ENCODE measurements at places on chromosomes 5 and 9. TPM values are rescaled to one million over a fixed set of nuclear protein-coding genes. Genes with fewer than 3 reads are reported as not detected.

DNA sequence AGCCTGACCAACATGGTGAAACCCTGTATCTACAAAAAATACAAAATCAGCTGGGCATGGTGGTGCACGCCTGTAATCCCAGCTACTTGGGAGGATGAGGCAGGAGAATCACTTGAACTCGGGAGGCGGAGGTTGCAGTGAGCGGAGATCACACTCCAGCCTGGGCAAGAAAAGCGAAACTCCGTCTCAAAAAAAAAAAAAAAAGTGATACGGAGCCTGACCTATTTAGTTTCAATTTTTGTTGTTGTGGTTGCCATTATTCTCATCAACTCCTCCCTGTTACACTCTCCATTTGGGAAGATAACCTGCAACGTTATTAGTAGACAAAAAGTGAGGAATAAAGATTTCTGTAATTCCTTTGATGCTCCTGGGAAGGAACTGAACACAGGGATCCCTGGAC lies 1.3 kb downstream of the STOM start:
- DNase-seq, result no peak

- DNase-seq, result no peak
Observed at GRCh38 chr9:98428454-98428853, 173.0 kb upstream of the TBC1D2 start.

DNA sequence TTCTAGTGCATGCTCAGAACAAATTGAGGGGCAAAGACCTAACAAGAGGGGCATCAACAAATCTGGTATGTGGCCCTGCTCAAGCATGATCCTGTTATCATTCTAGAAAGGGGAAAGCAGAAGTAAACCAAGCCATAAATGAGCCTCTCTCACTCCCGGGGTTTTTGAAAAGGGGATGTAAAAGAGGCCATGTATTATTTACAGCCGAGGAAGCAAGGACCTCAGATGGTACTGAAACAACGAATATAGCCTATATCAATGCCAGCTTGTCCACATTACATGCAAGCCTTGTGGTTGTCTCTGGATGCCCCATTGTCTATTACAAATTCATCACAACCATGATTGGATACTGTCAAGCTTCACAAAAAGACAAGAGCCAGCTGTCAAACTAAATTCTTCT lies 211.3 kb downstream of the DCP2 start:
- no peak for DNase-seq

DNA sequence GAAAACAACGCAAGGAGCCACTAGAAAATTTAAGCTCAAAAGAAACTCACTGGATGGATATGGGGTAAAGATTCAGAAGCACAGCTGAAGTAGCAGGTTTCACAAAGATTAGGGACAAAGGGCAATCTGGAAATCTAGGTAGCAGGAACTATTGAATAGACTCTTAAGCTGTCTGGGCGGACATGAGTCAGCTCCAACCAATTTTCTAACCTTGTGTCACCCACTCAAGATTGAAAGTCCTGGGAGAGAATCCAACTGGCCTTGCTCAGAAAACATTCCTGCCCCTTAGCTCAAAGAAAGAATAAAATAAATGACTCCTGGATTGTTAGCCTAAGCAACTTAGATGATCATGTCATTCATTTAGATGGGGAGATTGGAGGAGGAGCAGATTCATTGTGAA lies 69.2 kb downstream of the STK32A start:
- DNase-seq, result no peak

DNA sequence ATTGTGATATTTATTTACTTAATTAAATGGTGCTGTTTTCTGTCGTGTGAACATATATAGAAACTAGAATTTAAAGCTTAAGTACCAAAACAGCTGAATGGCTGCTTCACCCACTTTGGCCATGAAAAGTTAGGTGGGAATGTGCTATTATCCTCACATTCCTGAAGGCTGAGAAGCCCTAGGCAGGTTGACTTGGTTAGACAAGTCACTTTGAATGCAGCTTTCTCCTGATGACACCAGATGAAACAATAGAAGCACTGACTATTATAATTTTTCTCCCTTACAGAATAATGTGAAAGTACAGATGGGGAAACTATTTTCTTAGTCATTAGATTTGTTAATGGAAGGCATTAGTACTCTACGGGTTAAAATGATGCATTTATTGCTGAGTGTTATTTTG lies 65.1 kb upstream of the C5orf46 start:
- no peak for DNase-seq

GALNT10 gene
- total RNA-seq, result 11.5 TPM

DNA sequence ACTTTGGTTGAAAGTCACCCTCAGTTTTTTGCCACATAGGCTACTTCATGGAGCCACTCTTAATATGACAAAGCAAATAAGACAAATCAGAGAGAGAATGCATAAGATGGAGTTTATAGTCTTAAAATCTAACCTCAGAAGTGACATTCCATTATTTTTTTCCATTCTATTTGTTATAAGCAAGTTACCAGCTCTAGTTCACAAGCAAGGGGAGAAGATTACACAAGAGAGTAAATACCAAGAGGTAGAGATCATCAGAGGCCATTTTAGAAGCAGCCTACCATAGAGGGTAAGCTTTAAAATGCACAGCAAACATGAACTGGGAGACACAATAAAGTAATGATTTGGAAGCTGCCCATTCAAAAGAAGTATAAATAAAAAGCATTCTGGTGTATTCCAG lies 651.3 kb upstream of the MEF2C start:
- DNase-seq, result no peak

- no peak for DNase-seq
Observed at GRCh38 chr5:181261320-181262049, 542 bp upstream of the TRIM52 start.

FOXD4L5 gene
- total RNA-seq, result not detected

PLAC8L1 gene
- not detected for total RNA-seq

- DNase-seq, result no peak
Observed at GRCh38 chr9:88476491-88477271, 58.3 kb upstream of the NXNL2 start.

GRCh38 chr9:35646153-35646532 lies 4.6 kb downstream of the SIT1 start:
- no peak for DNase-seq

GRCh38 chr5:44320188-44320587 lies 69.0 kb downstream of the FGF10 start:
- DNase-seq, result no peak

LOX gene
- total RNA-seq, result 38.8 TPM

DNA sequence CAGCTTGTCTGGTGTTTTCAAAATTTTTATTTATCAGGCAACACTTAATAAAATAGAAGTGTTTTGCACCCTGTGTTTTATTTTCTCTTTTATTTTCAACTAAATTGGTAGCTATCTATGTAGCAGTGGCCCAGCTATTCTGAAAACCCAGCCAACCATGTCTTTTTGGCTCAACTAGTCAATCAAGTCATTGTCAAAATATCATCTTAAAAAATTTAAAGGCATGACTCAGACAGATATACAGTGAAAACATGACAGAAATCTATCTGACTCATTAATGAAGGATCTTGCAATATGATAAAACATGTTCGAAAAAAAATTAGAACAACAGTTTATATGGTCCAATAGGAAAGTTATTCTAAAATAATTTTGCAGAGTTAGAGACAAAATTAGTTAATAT lies 75.1 kb downstream of the HSD17B4 start:
- DNase-seq, result no peak

PHF24 gene
- total RNA-seq, result 0.25 TPM

DNA sequence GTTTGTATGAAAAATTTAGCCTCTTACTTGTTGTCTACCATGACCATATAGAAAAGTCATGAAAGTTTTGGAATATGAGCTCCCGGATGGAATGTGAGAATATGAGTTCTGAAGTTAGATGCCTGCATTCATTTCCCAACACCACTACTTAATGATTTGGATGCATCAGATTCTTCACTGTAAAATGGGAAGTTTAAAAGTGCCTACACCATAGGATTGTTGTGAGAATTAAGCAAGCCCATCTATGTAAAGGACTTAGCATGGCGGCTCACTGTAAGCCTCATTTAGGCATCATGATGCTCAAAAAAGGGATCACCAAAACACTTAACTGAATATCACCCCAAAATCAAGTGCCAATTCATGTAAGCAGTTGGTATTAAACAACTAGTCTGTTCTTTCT lies 177.3 kb downstream of the RAB3C start:
- DNase-seq, result no peak

DNA sequence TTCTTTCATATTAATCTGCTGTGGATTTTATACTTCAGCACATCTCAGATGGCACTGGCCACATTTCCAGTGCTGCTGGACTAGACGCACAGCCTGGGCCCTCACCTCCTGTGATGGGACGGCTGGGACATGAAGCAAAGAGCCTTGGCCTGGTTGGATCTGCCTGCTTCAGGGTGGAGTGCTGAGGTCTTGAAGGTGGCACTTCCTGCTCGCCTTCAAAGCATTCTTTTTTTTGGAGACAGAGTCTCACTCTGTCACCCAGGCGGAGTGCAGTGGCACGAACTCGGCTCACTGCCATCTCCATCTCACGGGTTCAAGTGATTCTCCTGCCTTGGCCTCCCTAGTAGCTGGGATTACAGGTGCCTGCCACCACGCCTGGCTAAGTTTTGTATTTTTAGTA lies 73.1 kb downstream of the RAPGEF1 start:
- no peak for DNase-seq

DNA sequence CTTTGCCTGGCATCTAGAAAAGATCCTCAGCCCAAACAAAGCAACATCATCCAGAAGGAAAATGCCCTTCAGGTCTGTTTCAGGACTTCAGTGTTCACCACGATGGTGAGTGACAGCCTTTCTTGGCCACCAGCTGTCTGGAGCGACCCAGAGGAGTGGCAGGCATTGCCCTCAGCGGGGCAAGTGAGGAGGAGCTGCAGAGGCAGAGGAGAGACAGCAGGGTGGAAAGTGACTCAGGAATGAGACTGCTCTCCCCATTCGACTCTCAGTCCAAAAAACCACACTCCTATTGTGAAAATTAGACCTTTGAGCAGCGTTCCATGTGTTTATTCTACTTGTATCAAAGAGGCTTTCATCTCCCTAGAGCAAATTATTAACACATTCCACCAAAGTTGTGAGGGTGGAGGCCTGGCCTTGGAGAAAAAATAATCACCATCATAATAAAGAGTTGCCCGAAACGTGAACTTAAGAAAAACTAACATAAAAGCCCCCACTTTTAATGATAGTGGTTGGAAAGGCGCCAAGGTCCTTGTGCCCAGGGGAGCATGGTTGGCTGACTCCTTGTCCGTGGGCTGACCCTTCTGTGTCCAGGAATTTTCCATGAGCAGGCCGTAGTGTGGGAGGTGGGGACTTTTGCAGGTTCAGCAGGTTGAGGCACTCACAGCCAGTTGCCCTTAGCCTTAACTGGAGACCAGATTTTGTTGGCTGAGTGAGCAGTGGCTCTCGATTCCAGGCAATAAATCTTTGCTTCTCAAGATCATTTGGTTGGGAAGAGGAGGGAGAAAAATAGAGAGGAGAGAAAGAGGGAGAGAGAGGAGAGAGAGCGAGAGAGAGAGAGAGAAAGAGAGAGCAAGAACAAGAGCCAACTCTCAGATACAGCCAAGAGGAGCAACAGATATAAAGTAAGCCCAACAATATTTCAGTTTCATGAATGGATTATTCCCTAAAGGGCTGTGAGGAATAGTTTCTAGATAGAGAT lies 125.9 kb upstream of the ANKRD55 start:
- DNase-seq, result no peak

GRCh38 chr5:134263801-134264200 lies 37.9 kb upstream of the PPP2CA start:
- DNase-seq, result no peak

GRCh38 chr5:56566374-56567249 lies 248.7 kb upstream of the MAP3K1 start:
- no peak for DNase-seq

GRCh38 chr9:4620057-4620765 lies 41.9 kb upstream of the PLPP6 start:
- no peak for DNase-seq

GRCh38 chr5:61673007-61673735 lies 341.1 kb downstream of the ZSWIM6 start:
- no peak for DNase-seq

PRRX2 gene
- total RNA-seq, result 43.7 TPM

DNA sequence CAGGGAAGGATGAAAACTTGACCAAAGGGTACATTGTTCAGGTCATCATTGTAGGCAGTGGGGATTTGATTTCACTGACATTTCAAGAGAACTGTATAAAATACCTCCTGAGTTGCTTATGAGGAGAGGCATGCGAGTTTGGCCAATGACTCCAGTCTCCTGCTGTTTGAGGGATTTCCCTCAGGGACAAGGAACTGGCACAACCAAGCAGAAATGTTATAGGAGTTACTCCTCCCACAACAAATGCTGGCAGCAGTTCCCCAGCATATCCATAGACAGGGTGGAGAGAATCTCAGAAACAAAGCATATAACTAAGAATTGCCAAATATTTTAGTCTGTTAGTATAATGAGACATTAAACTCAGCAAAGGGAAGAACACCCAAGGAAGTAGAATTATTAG lies 47.2 kb upstream of the FBXL7 start:
- no peak for DNase-seq

CFAP77 gene
- not detected for total RNA-seq

DNA sequence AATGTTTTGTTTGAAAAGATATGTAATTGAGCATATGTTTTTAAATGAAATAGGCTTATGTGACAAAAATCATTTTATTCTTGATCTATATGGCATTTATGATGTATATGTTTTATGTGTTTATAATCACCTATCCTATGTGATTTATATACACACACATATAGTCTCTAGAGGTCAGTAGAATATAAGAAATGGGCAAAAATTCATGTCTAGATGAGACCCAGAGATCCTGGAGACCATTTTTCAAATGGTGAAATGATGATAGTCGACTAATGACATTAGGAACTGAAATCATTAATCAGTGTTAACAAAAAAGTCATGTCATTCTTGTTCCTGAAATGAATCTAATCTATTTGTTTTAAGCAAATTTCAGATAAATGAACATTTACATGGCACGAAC lies 709.2 kb upstream of the WWC1 start:
- no peak for DNase-seq

GRCh38 chr5:4563400-4563799 lies 576.7 kb upstream of the ADAMTS16 start:
- no peak for DNase-seq

ADRA1B gene
- total RNA-seq, result 0.74 TPM

FBP1 gene
- 1.7 TPM for total RNA-seq

ZER1 gene
- total RNA-seq, result 54.8 TPM

SPZ1 gene
- not detected for total RNA-seq

DNA sequence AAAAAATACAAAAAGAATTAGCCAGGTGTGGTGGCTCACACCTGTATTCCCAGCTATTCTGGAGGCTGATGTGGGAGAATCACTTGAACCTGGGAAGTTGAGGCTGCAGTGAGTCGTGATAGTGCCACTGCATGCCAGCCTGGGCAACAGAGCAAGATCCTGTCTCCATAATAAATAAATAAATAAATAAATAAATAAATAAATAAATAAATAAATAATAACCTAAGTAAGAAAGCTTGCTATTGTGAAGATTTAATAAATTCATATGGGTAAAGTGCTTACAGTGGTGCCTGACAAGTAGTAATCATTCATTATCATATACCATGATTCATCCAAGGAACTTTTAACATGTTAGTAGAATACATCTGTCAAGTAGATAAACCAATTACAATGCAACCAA lies 13.4 kb downstream of the SVEP1 start:
- DNase-seq, result no peak

GRCh38 chr9:108057421-108058134 lies 568.0 kb upstream of the KLF4 start:
- DNase-seq, result no peak

ITGA1 gene
- 42.7 TPM for total RNA-seq

- DNase-seq, result no peak
Observed at GRCh38 chr5:51746023-51746422, 362.8 kb downstream of the ISL1 start.

GLRA1 gene
- total RNA-seq, result not detected

GRCh38 chr9:94780516-94780950 lies 54.0 kb downstream of the AOPEP start:
- no peak for DNase-seq
